ENCODE measurements at places on chromosomes 11 and 22. TPM values are rescaled to one million over a fixed set of nuclear protein-coding genes. Genes with fewer than 3 reads are reported as not detected.

The AMPD3 gene
- total RNA-seq: 11.5 TPM

The RBMXL2 gene
- total RNA-seq: not detected

GRCh38 chr11:76770642-76771445 is 12.3 kb upstream of the TSKU start:
- no peak for DNase-seq

- DNase-seq: peak; percentile 13
Observed at GRCh38 chr11:76209375-76209972, 3.2 kb upstream of the WNT11 start.

- DNase-seq: no peak
Observed at GRCh38 chr11:83549984-83550667, 264.0 kb upstream of the CCDC90B start.

- no peak for DNase-seq
Observed at GRCh38 chr22:44463151-44463550, 34.9 kb downstream of the RTL6 start.

GRCh38 chr11:61911128-61911700 is 6.2 kb downstream of the RAB3IL1 start:
- DNase-seq: no peak

The CNTF gene
- total RNA-seq: 1.1 TPM

DNA sequence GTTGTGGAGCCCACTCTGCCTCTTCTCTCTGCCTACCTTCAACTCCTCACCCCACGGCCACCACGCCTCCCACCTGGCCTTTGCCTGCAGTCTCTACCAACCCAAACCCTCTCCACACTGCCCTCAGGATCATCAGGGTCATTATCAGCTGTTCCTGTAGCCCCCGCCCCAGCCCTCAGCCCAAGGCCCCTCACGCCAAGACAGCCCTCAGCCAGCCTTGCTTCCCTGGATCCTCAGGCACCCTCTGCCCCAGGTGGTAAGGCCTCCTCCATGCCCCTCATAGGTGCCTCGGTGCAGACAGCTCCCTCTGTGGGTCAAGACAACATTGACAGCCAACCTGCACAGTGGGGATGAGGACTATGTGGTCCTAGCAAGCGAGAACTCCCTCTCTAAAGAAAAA is 1.7 kb downstream of the SBF1 start:
- peak; percentile 68 for DNase-seq

DNA sequence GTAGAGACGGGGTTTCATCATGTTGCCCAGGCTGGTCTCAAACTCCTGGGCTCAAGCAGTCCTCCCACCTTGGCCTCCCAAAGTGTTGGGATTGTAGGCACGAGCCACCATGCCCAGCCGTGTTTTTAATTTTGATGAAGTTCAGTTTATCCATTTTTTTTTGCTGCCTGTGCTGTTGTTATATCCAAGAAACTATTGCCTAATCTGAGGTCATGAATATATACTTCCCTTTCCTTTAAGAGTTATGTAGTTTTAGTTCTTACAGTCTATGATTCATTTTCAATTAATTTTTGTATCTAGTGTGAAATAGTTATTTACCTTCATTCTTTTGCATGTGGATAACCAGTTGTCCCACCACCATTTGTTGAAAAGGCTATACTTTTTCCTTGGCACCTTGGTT is 50.3 kb upstream of the SORL1-AS1 start:
- DNase-seq: no peak

The BRMS1 gene
- total RNA-seq: 24.0 TPM

DNA sequence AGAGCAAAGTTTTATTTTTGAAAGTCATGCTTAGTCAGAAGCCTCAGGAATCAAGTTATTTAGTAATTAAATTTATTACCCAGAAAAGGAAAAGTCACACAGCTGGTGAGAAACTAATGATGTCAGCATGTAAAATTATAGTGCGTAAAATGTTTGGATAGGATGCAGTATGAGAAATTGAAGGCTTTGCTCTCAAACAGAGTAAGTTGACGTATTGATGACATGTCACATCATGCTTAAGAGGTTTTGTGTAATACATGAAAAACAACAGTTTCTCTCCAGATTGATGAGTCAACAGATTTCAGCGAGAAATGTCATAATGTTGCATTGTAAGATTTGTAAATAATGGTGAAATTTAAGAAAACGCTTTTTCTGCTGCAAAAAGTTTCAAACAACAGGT is 769.8 kb downstream of the METTL15 start:
- no peak for DNase-seq

GRCh38 chr11:118226781-118227180 is 2.0 kb upstream of the JAML start:
- DNase-seq: peak; percentile 54

GRCh38 chr11:67648796-67649613 is 1.5 kb downstream of the ACY3 start:
- DNase-seq: no peak

DNA sequence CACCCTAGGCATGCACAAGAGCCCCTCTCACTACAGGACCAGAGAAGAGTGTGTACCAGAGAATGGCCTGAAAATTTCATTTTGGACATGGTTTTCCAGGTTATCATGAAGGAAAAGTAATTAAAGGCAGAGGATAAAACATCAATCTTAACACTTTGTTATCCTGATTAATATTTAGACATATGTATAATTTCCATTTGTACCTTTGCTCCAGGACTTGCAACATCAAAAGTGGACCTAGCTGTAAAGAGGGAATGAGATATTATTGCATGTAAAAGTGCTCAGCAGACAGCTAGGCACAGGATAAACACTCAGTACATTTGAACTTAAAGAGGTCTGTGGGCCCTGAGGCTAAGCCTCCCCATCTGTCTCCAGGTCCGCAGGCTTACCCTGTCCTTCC is 2.0 kb upstream of the SCN4B start:
- DNase-seq: no peak
